Fibroblast of pulmonary artery (primary cell): ENCODE measurements at places on chromosomes 13 and 19.

DNA sequence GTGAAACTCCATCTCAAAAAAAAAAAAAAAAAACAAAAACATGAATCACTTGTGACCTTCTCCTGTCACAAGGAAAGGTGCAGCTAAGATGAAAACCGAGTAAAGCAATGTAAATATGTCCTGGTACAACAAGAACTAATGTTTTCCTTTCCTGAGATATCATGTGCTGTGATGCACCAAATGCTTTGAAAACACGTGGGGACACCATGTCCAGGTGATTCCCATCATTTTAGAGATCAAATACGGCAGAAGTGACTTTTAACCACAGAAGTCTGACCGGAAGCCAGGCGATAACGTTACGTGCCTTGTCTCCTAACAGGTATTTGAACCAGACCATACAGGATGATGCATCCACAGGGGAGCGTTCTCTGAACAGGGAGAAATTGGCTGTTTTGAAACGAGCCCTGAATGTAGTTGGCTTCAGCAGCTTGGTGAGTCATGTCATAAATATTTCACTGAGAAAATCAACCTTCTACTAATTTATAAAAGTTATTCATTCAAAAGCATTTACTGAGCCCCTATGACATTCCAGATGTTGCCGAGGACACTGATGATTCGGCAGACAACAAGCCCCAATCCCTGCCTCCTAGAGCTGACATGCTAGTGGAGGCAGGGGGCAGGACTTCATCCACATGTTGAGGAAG is 328.1 kb downstream of the MYO16 start:
- peak; percentile 82 for DNase-seq

- DNase-seq, result peak; percentile 97
Observed at GRCh38 chr19:46856062-46857022, 4.5 kb upstream of the ARHGAP35 start.

- no peak for DNase-seq
Observed at GRCh38 chr13:45451282-45451681, 13.5 kb upstream of the COG3 start.

- peak; percentile 5 for DNase-seq
Observed at GRCh38 chr13:106432636-106433035, 102.8 kb downstream of the EFNB2 start.

GRCh38 chr19:41702171-41702651 is 6.2 kb upstream of the CEACAM5 start:
- DNase-seq, result peak; percentile 11

DNA sequence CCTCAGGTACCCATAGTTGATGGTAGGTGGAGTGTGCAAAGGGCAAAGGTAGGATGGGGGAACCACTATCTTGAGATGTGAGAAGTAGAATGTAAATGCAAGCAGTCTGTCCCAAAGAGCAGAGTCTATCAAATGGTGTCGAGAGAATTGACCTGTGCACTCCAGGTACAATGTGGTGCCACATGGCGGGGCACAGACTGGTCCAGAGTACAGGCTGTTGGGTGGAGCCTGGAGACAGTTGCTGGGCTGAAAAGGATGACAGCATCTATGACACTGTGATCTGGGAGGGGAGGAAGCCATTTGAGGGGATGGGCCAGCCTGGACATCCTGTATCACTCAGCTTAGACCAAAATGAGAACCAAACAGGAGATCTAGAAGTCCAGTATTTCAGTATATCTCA is 180.6 kb downstream of the ABCC4 start:
- DNase-seq, result no peak

DNA sequence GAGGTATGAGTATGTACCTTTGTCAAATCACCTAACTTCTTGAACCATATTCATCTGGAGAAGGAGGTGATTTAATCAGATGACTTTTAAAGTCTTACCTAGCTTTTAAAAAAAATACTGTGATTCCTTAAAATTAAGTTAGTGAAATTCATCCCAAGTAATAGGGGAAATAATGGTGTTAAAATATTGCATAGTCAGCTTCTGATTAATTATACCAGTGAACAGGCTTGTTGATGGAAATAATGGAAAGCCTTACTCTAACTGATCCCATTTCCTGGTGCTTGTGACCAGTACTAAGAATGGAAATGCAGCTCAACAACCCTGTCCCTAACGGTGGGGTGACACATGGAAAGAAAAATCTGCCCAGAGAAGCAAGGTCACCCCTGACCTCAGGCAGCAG is 130.7 kb downstream of the CDK8 start:
- DNase-seq, result no peak

DNA sequence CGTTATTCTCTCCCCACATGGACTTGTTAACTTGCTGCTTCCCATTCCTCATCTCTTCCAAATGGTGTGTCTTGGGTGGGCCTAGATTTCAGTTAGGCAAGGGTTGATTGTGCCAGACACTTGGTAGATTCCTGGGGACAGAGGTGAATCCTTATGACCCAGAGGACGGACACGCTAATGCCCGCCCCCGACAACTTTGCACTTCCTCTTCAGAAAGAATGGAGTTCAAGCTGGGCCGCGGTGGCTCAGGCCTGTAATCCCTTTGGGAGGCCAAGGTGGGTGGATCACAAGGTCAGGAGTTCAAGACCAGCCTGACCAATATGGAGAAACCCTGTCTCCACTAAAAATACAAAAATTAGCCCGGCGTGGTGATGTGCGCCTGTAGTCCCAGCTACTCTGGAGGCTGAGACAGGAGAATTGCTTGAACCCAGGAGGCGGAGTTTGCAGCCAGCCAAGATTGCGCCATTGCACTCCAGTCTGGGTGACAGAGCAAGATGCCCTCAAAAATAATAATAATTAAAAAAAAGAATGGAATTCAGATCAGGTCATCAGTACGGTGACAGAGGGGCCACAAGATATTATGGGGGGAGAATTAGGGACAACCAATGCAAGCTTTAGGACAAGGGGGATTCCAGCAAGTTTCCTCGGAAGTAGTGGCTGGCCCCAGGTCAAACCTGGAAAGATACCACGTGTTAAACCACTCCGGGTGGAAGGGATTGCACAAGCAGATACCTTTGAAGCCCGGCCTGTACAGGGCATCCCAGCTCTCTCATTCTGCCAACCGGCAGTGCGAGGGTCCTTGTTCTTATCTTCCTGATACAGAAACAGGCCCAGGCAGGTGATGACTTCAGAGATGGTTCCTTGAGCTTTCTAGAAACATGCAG is 2.7 kb downstream of the MYO9B start:
- DNase-seq, result no peak

DNA sequence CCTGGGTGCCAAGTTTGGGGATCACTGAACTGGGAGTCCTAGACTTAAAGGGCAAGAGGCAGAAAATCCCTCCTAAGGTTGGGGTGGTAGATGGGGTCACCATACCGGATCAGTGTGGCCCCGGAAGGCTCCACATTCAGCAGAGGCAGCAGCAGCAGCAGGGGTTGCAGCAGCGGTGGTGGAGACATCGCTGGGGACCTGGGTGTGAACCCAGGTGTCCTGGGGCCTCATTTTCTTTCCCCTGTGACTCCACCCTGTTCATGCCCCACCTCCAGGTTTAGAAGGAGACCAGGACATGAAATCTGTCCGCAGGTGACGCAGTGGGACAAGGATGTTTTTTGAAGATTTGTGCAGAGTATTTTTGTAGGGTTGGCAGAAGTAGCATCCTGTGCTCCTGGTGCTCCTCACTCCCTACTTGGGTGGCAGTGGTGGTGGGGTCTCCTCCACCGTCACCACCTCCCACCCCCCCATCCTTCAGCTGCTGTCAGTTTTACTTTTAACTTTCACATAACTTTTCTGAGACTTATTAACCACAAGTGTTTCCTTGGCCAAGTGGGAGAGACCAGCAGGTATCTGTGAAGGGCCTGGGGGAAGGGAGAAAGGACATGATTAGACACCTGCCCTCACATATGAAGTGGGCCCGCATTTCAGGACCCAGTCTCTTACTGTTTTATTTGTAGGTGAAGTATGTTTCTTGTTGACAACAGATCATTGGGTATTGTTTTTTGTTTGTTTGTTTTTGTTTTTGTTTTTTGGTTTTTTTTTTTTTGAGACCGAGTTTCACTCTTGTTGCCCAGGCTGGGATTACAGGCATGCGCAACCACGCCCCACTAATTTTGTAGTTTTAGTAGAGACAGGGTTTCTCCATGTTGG is at the start of gene NAPSA:
Gene NAPSA, minus strand, starts transcription at position 206 of the 873 bp plus-strand sequence. Its CDS starts 18 bp downstream, at position 188.
- no peak for DNase-seq

DNA sequence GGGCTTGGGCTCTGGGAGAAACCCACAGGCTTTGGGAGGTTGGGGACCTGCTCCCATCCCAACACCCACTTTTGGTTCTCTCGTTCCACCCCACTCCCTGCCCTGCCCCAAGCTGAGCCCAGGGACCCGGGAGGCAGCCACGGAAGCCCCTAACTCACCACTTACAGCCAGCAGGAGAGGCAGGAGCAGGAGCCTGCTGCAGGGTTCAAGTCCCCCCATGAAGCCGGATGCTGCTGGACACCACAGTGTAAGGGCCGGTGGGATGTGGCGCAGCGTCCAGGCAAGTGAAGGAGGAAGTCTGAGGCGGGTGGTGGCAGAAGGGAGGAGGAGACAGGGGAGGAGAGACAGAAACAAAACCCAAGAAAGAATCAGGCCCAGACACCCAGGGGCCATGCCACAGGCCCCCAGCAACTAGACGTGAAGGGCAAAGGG is at the start of gene TYROBP:
Gene TYROBP, minus strand, starts transcription at position 286 of the 432 bp plus-strand sequence. Its CDS starts 67 bp downstream, at position 219.
- no peak for DNase-seq
